ENCODE measurements at places on chromosomes 7 and 10.

GRCh38 chr7:107971100-107971499, 31.9 kb downstream of the LAMB1 start:
- no peak for DNase-seq

DNA sequence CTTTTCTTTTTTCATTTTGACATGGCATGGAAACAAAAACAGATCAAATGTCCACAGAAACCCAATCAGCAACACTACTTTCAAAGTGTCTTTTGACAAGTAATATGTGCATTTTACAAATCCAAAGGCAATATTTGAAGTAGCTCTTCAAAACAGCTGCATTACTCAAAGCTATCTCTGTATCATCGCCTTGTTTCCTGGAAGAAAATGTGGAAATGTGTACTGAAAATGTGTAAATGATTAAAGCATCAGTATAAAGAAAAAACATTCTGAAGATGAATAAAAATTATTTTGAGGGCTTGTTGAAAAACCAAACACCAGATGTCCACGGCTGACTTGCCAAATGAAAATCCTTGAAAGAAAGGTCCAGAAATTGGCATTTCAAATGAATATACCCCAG, 16.5 kb upstream of the ITGB8 start:
- no peak for DNase-seq

DNA sequence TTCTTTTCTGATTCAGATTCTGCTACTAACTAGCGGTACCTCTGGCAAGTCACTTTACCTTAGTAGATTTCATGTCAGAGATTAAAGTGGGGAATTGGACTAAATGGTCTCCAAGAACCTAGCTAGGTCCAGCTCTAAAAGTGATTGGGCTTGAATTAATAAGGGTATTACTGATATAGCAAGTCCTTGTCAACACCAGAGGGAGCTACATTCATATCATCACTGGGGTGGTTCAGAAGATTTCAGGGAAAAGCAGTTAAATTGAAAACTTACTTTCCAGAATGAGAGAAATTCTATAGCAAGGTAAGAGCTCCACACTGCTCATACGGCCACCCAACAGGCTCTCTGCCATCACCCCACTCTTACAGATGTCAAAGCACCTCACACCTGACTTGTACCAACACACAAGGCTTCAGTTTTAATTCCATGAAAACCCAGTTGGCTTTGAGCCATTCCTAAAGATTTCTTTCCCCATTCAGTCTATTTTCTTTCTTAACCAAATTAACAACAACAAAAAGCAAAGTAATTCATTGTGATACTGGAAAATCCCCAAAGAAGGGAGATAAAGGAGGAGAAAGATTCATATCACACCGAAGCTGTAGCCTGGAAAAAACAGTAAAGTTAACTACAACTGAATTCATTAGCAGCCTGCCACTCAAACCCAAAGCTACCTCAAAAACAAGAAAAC, 38.0 kb upstream of the SPOCK2 start:
- DNase-seq = peak; percentile 57

DNA sequence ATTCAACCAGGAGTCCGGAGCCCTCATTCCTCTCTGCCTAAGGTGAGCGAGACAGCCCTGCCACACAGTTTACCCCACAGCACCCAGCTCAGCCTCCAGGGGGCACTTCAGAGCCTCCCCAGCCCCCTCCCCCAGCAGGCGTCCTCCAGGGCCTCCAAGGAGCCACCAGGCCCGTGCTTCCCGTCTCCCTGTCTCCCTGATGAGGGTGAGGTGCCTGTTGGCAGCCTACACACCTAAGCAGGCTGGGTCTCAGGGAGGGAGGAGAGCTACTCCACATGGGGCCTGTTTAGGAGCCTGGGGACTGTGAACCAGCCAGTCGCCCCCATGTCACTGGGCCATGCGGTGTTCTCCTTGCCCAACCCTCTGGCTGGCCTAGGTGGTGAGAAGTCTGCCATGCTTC, 28.9 kb upstream of the TRIM8 start:
- peak; percentile 40 for DNase-seq

DNA sequence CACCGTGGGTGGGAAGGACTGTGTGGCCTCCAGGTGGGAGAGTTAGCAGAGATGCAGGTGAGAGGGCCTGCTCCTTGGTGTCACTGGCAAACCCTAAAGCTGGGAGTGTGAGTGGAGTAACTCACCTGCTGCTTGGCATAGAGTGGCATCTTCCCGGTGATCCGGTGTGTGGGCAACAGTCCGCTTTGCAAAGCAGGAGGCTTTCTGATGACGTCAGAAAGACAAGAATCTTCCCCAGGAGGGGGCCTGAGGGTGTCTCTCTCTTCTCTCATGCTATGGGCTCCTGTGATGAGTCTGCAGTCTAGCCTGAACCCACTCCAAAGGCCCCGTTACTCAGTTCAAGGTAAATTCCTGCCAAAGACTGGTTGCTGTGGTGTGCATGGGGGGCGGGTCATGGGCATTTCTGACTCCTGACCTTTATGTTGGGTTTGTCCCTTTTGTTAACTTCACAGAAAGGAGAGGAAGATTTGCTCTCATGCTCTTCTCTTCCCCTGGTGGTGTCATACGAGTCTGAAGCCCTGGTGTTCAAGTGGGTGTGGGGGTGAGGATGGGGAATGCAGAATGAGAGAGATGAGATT, 187.9 kb downstream of the GATA3 start:
- no peak for DNase-seq

- DNase-seq = peak; percentile 63
Measured at GRCh38 chr7:75658369-75658768, 80.4 kb downstream of the HIP1 start.

DNA sequence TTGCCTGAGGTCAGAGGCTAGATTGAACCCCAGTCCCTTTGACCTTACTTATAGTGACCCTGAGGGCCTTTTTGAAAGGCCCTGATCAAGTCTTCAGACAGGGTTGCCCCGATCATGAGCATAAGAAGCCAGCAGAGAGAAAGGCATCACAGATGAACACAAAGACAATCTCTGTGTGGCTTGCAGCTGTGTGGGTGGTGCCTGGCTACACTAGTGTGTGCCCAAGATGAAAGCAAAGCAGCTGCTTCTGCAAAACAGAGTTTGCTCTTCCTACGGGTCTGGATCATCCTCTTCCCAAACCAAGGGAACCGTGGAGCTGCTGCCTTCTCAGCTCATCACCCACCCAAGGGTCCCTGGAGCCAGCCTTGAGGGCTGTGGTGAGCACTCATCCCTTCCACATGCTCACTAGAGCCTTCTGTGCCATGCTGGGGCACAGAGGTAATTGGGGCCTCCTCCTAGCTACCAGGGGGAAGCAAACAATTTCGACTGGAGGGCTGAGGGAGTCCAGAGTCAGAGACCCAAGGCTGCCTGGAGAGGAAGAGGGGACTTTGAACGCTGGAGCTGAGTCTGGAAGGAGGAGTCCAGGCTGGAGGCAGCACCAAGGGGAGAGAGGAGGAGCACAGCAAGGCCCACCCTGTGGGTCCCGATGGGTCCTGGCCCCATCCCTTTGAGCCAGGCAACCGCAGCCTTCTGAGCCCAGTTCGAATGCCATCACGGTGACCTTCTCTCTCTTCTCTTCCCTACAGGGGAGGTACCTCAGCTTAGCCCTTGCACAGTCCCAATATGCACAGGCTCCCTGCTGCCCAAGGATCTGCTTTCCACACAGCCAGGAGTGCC, 42.3 kb downstream of the ANTXRL start:
- DNase-seq = no peak

DNA sequence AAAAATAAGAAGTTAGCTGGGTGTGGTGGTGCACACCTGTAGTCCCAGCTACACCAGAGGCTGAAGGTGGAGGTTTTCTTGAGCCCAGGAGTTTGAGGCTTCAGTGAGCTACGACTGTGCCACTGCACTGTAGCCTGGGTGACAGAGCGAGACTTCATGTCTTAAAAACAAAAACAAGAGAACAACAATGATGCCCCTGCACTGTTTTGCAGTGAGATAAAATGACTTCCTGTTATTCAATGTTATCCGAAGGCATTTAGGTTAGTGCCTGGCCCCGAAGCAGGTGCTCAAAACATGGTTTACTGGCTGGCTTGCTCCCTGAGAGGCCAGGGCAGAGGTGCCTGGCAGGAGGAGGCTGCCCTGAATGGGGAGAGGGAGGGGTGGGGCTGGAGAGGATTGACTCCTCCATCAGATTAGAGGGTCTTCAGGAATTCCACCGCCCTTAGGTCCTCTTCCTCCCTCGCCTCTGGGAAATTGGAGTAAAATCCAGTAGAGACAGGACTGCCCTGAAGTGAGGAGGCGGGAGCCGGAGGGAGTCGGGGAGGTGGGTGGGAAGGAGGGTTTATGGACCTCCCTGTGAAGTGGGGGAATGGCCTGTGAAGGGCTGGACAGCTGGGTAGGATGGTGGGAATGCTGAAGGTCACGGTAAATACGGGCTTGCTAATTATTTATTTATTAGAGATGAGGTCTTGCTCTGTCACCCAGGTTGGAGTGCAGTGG, 6.8 kb upstream of the CLDN4 start:
- no peak for DNase-seq

DNA sequence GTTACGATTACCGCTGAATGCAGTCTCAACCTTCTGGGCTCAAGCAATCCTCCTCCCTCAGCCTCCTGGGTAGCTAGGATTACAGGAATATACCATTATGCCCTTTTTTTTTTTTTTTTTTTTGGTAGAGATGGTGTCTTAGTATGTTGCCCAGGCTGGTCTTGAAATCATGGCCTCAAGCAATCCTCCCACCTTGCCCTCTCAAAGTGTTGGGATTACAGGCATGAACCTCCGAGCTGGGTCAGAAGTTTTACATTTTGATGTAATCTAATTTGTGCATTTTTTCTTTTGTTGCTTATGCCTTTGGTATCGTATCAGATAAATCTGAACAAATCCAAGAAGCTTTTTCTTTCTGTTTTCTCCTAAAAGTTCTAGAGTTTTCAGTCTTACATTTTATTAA, 87.4 kb downstream of the EPC1 start:
- no peak for DNase-seq

GRCh38 chr10:13525663-13526062, 3.2 kb downstream of the BEND7 start:
- DNase-seq = no peak

DNA sequence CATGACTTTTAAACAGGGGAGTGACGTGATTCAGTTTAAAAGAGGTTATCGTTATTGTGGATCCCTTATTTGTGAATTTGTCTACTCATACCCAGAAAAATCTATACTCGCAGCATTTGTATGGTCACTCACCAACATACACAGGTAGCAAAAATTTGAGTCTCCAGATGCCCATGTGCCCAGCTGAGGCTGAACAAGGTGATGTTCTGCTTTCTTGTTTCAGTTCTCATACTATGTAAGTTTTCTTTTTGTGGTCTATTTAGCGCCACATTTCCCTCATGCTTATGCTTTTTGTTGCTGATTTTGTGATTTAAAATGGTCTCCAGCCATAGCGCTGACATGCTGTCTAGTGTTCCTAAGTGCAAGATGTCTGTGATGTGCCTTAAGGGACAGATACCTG, 312.9 kb upstream of the SEMA3A start:
- no peak for DNase-seq

GRCh38 chr7:129643550-129644170, 32.1 kb downstream of the NRF1 start:
- DNase-seq = no peak

- peak; percentile 71 for DNase-seq
Measured at GRCh38 chr7:27560706-27561235, 101.9 kb downstream of the HIBADH start.

GRCh38 chr7:139870380-139870779, 41.3 kb downstream of the TBXAS1 start:
- no peak for DNase-seq

DNA sequence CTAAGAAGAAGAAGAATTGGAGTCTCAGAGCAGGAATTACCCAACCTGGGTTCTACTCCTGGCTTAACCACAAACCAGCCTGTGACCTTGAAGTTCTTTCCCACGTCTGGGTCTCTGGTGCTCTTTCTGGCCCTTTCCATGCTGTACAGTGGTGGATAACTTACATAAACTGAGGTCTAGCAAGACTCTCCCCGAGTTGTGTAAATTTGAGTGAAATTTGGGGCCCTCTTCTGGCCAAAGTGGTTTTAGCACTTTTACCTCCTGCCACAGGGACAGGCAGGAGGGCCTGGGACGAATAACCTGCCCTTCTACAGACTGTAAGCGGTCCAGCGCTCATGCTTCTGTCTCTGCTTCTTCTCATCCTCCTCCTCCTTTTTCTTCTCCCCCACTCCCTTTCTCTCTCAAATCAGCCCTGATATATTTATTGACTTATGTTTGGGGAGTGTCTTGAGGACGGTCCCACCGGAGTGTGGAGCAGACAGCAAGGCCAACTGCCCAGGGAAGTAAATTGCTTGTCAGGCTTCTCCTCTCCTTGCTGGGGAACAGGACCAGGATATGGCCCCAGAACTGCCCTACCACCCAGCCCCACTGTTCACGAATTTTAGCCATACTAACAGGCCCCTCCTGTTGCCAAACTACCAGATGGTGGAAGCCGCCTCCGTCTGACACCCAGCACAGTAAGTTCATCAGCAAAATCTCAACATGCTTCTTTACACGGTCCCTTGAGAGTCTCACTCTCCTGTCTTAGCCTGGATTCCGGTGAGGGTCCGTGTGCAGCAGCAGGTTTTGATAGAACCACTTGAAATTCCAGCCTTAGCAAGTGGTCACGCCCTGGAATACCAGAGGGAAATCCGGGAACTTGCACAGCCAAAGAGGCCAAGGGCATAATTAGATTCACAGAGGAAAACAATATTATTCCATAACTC, 4.0 kb upstream of the SH3PXD2A start:
- peak; percentile 74 for DNase-seq

- no peak for DNase-seq
Measured at GRCh38 chr7:31251441-31251840, 89.1 kb downstream of the NEUROD6 start.

GRCh38 chr7:116441534-116441933, 58.0 kb upstream of the CAV2 start:
- DNase-seq = peak; percentile 72

- DNase-seq = no peak
Measured at GRCh38 chr10:96772196-96772595, 51.9 kb upstream of the PIK3AP1 start.

- peak; percentile 63 for DNase-seq
Measured at GRCh38 chr10:103021900-103022293, 103.8 kb downstream of the CNNM2 start.

DNA sequence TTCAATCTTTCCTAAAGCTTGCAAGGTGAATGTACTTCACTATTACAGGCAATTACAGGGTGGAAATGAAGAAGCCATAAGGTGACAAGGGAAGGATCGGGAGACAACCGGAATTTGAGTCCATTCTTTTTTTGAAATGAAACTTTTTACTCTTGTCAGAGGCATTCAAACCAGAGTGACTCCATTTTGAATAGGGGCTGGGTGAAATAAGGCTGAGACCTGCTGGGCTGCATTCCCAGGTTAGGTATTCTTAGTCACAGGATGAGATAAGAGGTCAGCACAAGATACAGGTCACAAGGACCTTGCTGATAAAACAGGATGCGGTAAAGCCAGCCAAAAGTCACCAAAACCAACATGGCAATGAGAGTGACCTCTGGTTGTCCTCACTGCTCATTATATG, 363.3 kb downstream of the TYW1 start:
- DNase-seq = no peak

DNA sequence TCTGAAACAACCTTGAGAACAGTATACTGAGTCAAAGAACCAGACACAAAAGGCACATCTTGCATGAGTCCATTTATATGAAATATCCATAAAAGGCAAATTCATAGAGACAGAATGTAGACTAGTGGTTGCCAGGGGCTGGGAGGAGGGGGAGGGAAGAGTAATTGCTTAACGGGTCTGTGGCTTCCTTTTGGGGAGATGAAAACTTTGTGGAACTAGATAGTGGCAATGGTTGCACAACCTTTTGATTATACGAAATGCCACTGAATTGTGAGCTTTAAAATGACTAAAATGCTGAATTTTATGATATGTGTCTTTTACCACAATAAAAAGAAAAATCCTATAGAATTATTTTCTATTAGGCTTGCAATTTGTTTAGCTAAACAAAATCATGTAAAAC, 16.8 kb downstream of the ADRB1 start:
- no peak for DNase-seq

GRCh38 chr10:86815640-86816039, 59.2 kb downstream of the BMPR1A start:
- no peak for DNase-seq

Measured in fibroblast of skin of scalp (primary cell).